ENCODE measurements at places on chromosomes 3 and 15.

DNA sequence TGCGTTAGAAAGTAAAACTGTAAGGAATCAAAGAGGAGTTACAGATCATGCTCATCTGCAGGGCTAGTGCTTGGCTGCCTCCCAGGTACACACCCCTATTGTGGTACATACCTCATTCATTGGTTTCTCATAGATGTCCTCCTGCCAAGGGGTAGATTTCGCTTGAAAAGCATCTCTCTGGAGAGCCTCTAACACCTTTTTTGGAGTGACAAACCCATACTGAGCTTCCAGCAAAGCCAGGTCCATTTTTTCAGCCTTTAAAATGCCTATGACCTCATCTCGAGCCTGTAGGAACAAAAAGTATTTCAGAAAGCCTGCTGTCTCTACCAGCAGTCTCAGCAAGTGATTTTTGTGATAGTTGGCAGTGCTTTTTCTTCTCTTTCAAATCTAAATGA lies 112.1 kb downstream of the CMSS1 start:
- no peak for DNase-seq

GRCh38 chr3:180466401-180467011 lies 135.5 kb upstream of the TTC14 start:
- no peak for DNase-seq

DNA sequence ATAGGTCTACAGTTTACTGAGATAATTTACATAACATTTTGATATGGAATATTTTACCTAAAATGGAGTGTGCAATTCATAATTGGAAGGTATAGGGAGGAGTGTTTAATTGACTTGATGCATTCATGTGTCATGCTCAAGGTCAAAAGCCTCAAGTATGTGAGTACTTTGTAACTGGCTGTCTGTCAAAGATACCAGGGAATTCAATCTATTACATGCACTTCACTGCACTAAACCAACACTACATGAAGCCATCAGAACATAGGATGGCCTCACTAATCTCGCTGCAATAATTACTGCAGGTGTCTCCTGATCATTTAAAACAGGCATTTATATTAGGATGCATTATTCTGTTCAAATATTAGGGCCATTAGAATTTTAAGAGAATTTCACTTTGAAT lies 367.2 kb downstream of the CNTN4 start:
- no peak for DNase-seq

DNA sequence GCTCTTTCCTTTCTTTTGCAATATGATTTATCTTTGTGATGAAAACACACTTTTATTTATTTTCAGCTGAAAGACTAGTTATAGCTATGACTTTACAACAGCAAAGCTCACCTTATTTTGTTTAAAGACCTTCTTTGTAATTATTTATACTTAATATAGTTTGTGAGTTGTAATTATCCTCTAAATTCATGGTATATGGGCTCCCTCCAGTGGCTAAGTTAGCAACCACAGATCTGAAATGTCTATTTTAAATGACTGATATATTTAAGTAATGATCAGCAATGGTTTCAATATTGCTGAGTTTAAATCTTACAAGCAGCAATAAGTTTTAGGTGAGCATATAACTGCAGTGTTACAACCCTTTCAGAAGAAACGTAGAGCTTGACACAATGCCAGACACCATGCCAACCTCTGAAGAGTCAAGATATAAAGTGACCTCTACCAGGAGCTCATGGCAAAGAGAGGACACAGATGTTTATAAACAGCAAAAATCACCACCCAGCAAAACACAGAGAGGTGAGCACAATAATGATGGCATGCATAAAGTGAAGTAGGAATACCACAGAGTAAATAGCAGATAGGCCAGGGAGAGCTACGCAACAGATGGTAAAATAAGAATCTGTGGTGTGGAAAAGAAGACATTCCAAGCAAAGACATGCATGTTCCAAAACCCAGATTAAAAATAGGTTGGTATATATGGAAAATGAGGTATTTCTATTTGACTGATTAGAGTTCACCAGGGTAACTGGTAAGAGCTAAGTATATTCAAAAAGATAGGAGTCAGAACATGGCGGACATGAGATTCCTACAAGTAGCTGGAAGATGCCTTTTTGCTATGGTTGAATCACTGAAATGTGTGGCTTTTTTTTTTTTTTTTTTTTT lies 143.7 kb upstream of the ZNF385D start:
- DNase-seq, result no peak

DNA sequence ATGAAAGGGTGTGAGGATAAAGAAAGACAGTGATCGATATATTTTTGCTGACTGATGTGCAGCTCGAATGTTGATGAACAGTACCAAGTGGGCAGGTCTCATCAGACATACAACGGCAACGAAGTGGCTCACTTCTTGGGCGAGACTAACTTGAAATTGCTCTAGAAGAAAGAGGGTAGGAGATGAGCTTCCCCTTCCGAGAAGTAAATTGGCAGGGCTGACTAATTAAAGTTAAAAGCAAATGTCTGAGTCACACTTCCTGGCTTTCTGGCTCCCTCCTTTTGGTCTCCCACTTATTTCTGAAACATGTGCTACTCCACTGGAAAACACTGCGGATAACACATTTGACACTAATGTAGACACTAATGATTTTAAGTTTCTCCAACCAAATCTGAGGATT lies 228.3 kb downstream of the ABHD5 start:
- no peak for DNase-seq

GRCh38 chr3:195001961-195002861 lies 268.7 kb downstream of the XXYLT1 start:
- no peak for DNase-seq

- DNase-seq, result no peak
Observed at GRCh38 chr3:1798711-1799405, 299.8 kb upstream of the CNTN4 start.

- DNase-seq, result no peak
Observed at GRCh38 chr15:74438206-74438605, 4.4 kb upstream of the SEMA7A start.

DNA sequence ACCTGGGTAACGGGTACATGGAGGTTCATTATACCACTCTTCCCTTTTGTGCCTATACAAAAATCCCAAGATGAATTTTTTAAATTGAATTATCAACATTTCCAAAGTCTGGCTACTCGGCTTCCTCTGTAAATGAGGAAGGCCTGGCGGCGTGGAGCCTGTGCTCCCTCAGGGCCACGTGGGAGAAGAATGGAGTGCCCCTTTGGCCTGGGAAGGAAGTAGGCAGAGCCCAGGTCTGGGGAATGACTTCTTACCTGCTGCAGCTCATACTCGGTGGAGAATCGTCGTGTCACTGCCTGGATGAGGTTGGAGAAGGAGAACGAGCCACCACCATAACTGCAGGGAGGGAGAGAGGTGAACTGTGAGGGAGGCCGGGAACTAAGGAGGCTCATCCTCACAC lies 14.1 kb downstream of the MESP2 start:
- no peak for DNase-seq

GRCh38 chr15:71760852-71761251 lies 49.5 kb upstream of the NR2E3 start:
- DNase-seq, result no peak

- no peak for DNase-seq
Observed at GRCh38 chr3:94596887-94597566, 534.2 kb downstream of the NSUN3 start.

- DNase-seq, result no peak
Observed at GRCh38 chr3:38397320-38397719, 50.7 kb downstream of the XYLB start.

GRCh38 chr3:77427528-77427927 lies 387.6 kb downstream of the ROBO2 start:
- no peak for DNase-seq

- no peak for DNase-seq
Observed at GRCh38 chr3:57731311-57731710, 24.8 kb upstream of the SLMAP start.

DNA sequence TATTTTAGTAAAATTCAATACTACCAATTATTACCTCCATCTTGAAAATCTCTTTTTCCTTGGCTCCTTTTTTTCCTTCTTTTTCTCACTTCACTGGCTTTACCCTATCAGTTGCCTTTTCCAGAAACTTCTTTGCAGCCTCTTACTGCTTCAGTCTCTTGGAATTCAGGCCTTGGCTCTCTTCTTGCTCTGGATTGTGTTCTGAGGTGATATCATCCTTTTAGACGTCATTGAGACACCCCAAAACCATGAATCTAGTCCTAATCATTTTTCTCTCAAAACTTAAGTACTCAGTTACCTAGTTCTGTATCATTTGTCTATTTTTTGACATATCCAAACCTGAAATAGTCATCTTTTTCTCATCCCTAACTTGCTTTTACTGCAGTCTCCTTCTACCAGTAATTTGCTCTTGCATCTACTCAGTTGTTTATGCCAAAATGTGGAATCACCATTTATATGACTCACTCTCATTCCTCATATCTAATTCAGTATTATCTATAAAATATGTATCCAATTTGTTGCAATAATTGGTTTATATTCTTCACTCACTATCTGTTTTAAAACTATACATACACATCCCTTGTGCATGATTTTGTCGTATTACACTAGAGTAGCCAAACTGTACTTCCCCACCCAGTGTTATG lies 703.2 kb upstream of the CCDC54 start:
- no peak for DNase-seq

GRCh38 chr15:95940431-95940985 lies 390.0 kb upstream of the NR2F2 start:
- no peak for DNase-seq

DNA sequence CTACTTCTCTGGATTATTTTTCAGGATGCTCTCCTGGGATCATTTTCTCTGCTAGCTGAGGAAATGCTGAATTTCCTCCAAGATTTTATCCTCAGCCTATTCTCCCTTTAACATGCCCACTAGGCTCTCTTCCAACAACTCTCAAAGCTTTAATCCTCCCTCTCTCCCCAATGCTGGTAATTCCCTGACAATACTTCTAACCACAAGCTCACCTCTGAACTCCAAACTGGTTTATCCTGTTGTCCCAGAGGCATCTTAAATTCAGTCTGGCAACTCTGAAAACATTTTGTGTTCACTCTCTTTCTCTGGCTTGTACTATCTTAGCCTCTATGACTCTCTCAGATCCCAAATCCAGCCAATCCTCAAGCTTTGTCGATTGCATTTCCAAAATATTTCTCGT lies 490.3 kb downstream of the MECOM start:
- DNase-seq, result no peak

- no peak for DNase-seq
Observed at GRCh38 chr3:113654851-113655250, 41.6 kb downstream of the USF3 start.

DNA sequence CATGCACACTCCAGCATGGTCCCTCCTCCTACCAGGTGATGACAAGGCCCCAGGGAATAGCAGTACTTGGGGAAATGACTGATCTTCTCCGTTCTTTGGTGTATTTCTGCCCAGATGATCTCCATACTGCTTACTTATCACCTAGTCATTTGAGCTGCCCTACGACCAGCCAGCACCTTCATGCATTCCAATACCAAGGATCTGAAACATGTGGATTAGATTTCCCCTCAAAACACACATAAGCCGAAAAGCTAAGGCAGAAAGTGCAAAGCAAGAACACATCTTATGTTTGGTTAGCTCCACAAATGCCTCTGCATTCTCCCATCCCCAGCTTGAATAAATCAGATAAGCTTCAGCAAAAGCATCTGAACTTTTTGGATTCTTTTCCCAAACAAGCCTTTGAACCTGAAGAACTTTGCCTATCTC lies 64.8 kb upstream of the BCL6 start:
- no peak for DNase-seq

DNA sequence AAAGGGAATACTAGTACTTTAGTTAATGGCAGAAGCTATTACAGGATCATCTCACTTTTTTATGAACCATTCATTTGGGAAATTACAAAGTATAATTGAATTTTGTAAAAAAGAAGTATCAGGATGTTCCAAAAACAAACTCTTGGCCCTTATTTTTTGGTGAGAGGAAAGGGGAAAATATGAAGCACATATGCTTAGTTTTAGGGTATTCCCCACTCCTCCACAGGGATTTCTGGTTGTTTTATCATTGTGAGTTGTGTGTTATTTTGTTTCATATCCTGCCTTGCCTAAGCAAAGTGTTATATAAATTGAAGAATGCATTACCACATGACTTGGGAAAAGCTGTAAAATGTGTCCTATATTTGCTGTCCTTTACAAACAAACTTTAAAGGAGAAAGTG lies 227.0 kb downstream of the FMN1 start:
- DNase-seq, result no peak

- DNase-seq, result no peak
Observed at GRCh38 chr15:46366360-46367007, 731.7 kb downstream of the SQOR start.

- no peak for DNase-seq
Observed at GRCh38 chr3:107367353-107367752, 9.9 kb upstream of the CCDC54 start.

GRCh38 chr3:11246663-11246970 lies 25.6 kb upstream of the ATG7 start:
- no peak for DNase-seq

DNA sequence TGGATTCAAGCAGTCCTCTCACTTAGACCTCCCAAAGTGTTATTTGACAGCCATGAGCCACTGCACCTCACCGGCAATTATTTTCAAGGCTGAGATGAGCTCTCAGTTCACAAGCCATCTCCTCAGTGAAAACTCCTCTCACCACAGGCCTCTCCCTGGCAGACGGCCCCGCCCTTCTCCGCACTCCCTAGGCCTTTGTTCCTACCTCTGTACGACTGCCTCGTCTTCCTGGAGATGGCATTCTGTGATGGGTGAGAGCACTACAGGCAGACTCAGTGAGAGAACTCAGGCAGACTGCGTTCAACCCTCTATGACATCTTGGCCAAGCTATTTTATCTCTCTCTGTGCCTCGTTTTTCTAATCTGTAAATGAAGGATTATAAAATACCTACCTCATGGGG lies 67.0 kb upstream of the TPM1 start:
- no peak for DNase-seq

DNA sequence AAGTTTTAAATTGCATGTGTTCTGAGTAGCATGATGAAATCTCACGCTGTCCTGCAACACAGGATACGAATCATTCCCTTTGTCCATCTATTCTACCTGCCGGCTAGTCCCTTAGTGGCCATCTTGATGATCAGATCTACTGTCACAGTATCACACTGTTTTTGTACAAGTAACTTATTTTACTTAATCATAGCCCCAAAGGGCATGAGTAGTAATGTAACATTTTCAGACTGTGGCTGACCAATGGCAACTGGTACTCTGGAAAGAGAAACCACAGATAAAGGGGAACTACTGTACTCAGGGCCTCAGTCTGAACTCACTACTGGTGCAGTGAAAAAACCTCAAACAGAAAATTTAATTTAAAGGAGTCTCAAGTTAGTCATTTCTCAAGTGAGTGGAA lies 127.3 kb upstream of the MRPL3 start:
- no peak for DNase-seq

All from T-helper 1 cell (primary cell).